Fibroblast of skin of abdomen (primary cell): ENCODE measurements at places on chromosomes 11 and 22.
A peak's percentile ranks its signal among the peaks of the same experiment; 100 is the strongest.

GRCh38 chr11:126751242-126751641 lies 249.3 kb downstream of the KIRREL3 start:
- peak; percentile 60 for DNase-seq

- no peak for DNase-seq
Measured at GRCh38 chr11:57414612-57415212, 12.2 kb downstream of the SLC43A3 start.

DNA sequence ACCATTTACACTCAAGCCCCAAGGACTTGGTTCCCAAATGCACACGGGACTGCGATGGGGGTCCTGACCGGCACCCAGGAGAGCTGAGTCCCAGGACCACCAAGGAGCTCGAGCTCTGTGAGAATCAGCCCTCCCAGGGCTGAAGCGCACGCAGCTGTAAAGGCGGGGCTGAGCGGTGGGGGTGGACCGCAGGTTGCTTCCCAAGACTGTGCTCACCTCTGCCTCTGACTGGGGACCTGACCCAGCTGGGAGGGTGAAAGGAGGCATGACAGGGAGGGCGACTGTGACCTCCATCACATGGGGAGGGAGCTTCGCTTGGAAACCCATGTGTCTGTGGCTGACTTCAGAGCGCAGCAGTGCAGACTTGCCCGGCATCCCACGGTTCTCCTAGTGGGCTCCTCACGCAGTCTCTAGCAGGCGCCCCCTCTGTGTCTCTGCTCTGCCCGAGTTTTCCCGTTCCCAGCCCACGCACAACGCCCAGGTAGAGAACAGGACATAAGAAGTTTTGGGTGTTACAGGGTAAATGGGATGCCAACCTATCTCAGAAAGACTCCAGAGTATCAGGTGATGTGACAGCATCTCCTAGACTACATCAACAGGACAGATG lies 15.4 kb upstream of the NAP1L4 start:
- no peak for DNase-seq

DNA sequence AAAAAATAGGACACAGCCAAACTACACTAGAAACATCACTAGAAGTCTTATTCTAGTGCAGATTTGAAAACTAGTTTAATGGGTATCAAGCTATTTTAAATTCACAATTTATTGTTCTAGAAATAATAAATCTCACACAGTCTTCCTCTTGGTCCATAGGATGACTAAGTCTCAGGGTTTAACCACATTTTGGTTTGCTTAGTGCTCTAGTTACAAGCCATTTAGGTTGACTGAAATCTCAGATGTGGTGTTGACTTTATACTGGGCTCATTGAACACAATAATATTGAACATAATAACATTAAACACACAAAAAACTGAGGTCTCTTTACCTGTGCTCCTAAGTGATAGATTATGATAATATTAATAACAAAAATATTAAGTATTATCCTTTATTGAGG lies 760.3 kb upstream of the CCDC179 start:
- DNase-seq, result no peak

DNA sequence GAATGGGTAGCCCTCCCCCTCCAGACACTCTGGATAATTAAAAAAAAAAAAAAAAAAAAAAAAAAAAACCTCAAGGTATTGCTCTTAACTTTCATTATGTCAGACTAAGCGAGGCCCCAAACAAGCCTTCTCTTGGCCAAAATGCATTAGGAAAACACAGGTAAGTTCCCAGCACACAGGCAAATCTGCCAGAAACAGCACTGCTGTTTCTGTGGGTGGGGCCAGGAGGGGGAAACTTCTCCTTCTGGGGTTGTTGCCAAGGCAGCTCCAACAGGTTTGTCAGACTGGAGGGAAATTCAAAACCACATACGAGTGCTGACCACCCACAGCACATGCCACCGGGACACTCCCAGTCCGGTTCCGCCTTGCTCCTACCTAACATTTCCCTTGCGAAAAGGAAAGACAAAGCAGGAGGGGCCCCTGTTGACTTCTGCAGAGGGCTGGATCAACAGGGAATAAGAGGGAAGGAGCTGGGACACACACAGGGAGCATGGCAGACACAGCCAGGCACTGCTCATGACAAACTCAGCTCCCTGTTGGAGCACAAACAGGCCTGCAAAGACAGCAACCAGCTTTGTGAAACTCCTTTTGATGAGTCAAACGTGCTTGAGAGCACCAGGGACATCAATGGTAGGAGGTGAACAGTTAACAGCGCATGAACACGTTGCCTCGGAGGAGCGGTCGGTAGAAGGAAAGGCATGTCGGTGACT lies 55.0 kb downstream of the MYH9 start:
- DNase-seq, result peak; percentile 71

GRCh38 chr22:20392983-20393704 lies 807 bp upstream of the ZNF74 start:
- DNase-seq, result no peak

- peak; percentile 56 for DNase-seq
Measured at GRCh38 chr22:23219822-23220484, 39.6 kb downstream of the BCR start.

DNA sequence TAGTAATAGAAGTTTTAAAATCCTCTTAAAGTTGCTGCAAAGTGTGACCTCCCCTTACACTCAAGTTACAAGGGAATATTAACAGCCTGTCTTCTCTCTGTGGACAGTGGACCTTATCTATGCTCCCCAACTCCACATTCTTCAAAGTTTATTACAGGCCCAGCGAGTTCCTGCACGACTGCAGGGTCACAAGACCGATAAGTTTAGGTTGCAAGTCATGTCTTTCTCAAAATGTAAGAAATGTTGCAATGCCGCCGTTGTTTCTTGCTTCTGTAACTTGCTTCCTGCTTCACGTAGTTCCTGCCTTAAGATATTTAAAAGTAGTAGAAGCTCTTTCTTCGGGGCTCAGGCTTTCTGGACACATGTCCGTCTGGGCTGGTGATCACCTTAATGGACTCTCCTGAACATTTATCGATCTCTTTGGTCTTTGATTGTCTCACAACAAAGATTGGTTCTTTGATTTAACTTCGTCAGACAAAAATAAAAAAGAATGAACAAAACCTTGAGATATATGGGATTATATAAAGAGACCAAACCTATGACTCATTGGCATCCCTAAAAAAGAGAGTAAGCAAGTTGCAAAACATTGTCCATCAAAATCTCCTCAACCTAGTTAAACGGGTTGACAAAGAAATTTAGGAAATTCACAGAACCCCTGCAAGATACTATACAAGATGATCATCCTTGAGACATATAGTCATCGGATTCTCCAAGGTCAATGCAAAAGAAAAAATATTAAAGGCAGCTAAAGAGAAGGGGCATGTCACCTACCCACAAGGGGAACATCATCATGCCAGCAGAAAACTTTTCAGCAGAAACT lies 45.4 kb upstream of the GLYAT start:
- DNase-seq, result no peak

- no peak for DNase-seq
Measured at GRCh38 chr22:41332217-41332939, 31.1 kb downstream of the ZC3H7B start.

DNA sequence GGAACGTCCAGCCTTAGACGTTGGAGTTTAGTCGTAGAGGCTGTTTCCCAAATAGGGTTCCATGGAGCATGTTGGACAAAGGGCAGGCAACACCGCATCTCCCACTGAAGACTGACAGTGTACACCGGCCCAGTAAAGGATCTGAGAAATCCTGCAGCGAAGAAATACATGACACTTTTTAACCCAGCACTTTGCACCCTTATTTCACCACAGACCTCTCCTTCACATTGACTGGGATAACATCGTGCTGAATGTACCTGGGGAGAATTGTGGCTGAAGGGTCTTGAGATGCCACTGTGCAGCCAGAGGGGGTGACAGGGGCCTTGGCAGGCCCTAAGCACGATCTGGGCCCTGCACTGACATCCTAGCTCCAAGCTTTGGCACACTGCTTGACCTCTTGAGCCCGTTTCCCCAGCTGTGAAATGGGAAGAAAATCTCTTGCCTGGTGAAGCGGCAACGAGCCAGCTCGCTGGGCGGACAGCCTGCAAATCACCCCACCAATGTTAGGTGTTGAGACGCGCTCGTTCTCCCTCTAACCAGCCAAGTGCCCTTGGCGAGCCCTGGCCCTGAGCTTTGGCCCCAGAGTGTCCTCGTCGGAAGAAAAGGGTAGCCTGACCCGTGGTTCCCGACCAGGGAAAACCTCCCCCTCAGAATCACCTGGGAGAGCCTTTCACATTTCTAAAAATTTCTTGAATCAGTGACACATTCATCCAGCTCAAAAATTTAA lies 13.4 kb downstream of the CD5 start:
- no peak for DNase-seq

GRCh38 chr11:116825854-116826750 lies 3.0 kb upstream of the APOA4 start:
- no peak for DNase-seq

GRCh38 chr11:82883853-82884252 lies 16.4 kb downstream of the PRCP start:
- DNase-seq, result no peak

GRCh38 chr11:134332782-134333181 lies 994 bp downstream of the GLB1L2 start:
- no peak for DNase-seq

DNA sequence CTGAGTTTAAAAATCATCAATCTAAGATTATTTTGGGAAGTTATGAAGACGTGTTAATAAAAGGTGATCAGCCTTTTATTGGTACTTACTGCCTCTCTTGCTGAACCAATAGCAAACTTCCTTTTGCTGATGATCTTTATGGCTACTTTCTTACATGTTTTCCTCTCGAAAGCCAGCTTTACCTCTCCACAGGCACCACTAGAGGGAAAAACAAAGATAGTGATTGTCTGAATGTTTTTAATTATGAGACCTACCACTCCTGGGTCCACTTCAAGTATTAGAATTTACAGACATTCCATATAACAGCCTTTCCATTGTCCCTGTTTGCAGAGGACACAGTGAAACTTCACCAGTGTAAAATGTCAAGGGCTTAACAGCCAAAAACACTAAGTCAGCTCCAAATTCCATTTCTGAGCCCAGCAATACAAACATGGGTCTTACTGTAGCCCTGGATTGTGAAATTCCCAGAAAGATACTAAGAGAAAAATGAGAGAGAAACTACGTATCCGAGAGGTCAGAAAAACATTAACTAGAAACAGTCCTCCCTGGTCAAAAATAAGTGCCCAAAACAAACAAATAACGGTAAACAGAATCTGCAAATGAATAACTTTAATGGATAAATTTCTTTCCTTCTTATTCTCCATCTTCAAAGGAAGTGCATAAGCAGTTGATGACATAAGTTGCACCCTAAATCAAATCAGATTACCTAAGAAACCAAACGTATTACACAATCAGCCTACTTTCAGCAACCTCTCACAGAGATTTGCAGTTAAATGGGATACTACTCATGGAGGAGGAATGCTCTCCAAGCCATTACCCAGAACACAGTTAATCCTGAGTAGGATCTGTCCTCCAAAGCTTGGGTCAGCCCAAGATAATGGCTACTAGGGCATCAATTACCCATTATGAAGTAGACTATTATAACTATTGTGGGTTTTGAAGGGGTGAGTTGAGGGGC lies 29.5 kb downstream of the CHEK2 start:
- DNase-seq, result peak; percentile 96

DNA sequence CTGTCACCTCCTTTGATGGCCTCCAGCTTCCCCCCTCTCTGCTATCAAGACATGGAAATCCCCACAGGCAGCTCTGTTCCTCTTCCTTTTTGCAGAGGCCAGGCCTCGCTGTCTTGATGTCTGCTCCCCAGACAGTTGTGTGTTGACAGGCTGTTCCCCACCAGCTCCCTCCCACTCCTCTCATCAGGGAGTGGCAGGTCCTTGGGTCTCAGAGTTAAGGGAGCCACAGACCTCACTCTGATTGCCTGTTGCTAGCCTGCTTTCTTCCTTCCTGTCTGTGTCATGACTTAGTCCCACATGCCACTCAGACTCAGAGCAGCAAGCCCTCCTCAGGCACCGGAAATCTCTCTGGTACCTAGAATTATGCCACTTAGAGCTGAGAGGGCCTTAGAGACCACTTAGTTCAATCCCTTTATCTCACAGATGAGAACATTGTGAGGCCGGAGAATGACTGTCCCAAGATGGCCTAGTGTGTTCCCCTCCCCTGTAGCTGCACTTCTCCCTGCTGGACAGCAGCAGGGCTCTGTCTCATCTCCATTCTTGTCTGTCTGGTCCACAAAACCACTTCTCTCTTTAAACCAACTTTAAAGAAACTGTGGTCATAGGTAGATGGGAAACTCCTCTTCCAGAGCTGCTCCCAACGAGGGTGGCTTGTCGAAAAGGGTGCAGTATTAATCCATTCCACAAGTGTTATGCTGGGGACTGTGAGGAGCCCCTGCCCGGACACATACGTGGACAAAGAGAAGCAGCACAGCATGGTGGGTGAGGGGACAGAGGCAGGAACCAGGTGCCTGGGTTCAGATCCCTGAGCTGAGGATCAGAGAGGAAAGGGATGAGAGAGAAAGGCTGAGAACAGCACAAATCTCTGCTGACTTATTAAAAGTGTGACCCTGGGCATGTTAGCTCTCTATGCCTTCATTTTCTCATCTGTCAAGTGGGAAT lies 4.2 kb downstream of the AMPD3 start:
- no peak for DNase-seq

- no peak for DNase-seq
Measured at GRCh38 chr22:23804781-23805291, 18.1 kb downstream of the SMARCB1 start.

DNA sequence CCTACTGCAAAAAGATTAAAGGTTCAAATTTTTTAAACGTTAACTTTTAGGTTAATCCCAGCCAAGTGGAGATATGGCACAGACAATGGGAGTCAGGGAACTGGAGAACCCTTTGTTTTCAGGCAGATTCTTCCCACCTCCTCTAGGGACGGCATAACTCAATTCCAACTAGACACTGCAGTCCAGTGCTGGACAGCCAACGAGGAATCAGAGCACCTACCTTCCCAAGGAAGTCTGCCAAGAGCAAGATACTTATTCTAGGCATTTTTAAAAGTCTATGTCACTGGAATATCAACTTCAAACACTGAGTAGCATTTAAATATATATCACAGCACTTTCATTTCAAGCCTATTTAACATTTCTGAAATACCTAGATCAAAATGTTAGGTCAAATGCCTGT lies 7.3 kb downstream of the CADM1 start:
- DNase-seq, result no peak

DNA sequence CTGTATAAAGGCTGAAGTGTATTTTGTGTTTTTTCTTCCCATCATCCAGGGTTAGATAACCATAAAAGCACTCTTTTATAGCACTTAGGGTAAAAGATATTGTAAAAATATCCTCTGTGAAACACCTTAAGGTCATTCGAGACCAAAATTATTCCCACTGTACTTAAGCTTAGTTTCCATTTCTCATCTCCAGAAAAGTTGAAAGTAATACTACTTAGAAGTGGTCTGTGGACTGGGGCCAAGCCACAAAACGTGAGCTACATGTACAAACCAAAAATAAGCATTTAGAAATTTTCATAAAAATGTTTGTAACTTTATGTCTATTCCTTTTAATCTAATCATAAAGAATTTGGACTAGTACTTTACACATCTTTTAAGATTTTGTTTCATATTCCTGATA lies 142.0 kb upstream of the NTM start:
- no peak for DNase-seq

GRCh38 chr11:78420796-78421209 lies 3.2 kb upstream of the GAB2 start:
- peak; percentile 86 for DNase-seq

DNA sequence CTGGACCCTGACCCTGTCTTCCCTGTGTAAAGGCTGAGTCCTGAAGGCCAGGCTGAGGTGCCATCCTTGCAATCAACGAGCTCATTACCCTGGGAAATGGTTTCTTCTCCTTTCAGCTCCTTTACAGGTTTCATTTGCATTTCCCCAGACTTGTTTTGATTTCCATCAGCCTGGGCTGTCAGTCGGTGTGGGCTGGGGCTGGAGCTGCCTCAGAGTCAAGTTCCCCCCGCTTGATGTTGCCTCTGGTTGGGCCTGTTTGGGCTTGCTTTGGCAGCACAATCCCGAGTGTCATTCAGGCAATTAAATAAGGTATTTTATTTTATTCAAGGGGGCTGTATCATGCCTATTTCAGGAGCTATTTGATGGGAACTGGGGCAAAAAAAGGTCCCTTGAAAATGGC lies 424.9 kb downstream of the INSC start:
- DNase-seq, result no peak
